Bronchus fibroblast of lung (primary cell): ENCODE measurements at places on chromosomes 12 and 14. TPM values are rescaled to one million over a fixed set of nuclear protein-coding genes. Genes with fewer than 3 reads are reported as not detected.

RFLNA gene
- total RNA-seq: 0.34 and 0.59 TPM in 2 replicates

POLR3B gene
- 9.8 and 10.1 TPM in 2 replicates for total RNA-seq

AQP6 gene
- total RNA-seq: not detected in 2 replicates

TGM1 gene
- 0.45 and 1.2 TPM in 2 replicates for total RNA-seq

ANKS1B gene
- total RNA-seq: not detected in 2 replicates

TMEM52B gene
- 1.6 and 2.5 TPM in 2 replicates for total RNA-seq
